Iris pigment epithelial cell (primary cell): ENCODE measurements at places on chromosomes 2 and 18.

DNA sequence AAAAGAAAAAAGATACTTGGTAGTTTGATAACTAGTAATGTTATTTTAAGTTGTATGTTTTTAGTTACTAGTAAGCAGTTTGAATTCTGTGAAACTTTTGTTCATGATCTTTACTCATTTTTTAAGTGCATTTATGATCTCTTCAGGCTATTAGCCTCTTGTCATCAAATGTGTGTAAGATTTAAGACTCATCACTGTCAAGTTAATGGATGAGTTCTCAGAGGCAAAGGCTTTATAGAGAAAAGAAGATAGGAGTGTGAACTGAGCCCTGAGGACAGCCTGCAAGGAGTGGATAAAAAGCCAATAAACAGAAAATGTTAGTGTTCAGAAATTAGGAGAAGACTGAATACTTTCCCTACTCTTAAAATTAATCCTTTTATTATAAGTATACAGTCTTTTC is 13.5 kb downstream of the NDUFV2 start:
- DNase-seq, result no peak

GRCh38 chr2:145016711-145017110 is 496.8 kb upstream of the ZEB2 start:
- DNase-seq, result no peak

GRCh38 chr2:42844366-42844765 is 52.0 kb upstream of the HAAO start:
- no peak for DNase-seq

DNA sequence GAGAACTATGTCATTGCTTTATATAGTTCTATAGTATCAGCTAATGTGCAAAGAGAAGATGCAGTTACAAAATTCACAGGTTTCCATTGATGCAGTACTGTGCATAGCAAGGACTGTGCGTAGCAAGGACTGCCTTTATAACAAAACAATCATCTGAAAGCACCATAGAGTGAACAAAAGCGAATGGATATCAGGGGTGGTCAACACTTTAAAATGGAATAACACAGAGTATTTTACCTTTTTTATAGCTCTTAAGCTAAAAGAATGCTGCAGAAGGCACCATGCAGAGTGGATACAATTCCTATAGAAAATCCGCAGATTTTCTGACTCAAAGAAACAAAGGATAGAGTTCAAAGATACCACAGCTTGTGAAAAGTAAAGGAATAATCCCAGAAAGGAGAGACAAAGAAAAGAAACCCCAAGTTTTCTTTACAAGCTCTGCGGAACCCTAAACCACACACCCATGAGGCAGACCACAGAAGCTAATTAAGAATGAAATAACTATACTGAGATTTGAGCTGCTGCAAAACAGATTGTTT is 229.9 kb upstream of the DTNA start:
- DNase-seq, result no peak

GRCh38 chr2:227320305-227321094 is 4.6 kb upstream of the MFF start:
- DNase-seq, result no peak

DNA sequence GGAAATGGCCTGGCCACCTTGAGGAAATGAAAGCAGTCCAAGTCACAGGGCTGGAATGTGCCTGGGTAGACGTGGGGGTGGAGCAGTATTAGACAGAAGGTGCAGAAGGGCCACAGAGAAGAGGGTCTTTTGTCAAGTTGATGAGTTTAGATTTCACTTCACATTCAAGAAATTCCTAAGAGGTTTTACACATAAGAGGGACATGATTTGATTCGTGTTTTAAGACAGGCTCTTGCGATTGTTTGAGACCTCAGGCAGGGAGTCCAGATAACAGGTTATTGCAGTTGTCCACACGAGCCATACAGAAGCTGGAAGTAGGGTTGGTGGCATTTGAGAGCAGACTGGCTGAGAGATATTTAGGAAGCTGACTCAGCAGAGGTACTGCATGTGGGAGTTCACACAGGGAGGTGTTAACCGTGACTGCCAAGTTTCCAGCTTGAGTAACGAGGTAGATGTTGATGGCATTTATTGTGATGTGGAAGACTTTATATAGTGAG is 64.6 kb downstream of the NEB start:
- no peak for DNase-seq

DNA sequence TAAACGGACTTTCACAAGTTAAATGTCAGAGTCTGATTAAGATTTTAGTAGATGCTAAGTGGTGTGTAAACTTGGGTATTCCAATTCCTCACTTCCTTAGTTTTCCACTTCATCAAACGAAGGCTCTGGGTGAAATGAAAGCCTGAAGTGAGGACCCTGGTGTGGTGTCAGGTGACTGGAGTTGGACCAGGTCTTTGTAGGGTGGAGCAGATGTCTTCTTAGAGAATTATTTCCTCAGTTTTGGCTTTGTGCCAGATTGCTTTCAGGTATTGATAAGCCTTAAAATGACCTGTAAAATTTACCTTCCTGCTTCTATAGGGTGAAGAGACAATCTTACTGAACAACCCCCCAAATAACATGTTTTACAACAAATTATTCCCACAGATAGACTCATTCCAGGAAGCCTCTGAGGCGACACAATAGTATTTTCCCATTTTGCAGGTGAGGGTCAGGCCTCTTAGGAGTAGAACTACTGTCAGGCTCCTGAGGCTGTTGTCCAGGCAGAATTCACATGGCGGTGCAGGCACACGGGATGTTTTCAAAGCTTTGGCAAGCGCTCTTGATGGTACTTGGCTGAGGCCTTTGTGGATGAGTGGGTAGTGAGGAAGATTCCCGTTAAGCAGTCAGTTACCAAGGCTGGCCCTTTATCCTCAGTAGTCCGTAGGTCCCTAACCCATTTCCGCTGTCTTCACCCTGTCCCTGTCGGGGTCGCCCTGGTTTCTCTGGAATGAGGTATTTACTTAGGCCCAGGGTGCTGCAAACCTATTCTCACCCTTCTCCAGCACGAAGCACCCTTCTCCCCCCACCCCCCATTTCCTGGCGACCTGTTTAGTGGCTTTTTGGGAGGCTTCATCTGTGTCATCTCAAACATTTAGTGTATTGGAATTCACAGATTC is 6.6 kb downstream of the RPS7 start:
- no peak for DNase-seq

- DNase-seq, result peak; percentile 64
Measured at GRCh38 chr2:145685383-145686050, 1165.6 kb upstream of the ZEB2 start.

DNA sequence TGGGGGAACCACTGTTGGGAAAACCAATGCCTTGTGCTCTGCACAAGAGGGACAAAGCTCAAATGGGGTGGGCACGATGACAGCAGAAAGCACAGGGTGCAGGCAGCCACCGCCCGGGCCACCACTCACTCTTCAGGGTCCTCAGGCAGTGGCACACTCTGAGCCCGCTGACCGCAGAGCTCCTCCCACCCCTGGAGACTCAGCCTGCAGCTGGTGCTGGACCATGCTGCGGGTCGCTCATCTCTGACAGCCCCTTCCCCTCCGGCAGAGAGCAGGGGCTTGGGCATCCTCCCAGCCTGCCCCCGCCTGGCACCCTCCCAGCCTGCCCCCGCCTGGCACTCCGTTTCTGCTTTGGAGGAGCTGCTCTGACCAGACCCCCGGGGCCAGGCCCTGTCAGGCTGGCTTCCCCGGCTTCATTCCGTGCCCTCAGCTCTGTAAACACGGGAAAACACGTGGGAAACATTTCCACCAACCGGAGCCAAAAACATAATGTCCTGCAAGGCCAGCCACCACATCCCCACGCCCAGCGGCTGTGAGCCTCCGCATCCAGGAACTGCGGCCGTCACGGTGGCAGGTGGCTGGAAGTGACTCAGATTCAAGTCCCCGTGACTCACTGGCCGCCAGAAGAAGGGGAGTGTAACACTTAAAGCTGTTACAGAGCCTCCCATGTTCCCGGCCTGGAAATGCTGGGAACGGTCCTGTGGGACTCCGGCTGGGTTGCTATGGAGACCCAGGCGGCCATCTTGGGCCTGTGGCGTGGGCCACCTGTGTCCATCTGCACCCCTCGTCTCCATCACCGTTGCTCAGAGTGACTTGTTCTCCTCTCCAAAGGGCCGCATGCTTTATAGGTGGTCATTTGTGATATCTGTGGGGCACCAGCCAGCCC is 6.8 kb upstream of the SNED1 start:
- DNase-seq, result peak; percentile 85

DNA sequence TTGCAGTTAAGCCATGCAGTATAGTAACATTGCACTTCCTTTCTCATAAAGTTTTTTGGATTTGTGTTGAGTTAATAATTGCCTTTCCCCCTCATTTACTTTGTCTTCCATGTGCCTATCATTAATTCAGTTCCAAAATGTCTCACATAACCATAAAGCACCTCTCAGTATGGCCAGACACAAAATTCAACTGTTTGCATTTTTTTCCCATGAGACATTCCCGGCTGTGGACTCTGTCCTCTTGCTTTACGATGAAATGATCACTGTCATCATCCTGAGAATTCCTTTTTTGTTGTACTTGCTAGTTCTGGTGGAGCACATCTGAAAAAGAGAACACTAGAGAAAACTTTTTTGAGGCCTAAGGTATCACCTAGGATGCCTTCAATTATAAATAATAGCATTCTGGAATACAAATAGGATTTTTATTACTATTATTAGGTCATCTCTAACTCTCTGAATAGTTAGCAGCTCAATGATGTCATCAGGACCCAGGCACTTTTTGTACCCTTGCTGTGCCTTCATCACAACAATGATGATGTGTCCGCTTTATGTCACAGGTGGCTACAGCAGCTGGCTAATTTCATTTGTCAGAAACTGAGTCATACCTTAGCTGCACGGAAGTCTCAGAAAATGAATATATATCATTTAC is 8.5 kb upstream of the ATP8B1 start:
- no peak for DNase-seq

GRCh38 chr2:158486150-158486969 is 29.6 kb downstream of the PKP4 start:
- peak; percentile 43 for DNase-seq

- DNase-seq, result peak; percentile 57
Measured at GRCh38 chr2:186645999-186646398, 47.9 kb upstream of the FAM171B start.

DNA sequence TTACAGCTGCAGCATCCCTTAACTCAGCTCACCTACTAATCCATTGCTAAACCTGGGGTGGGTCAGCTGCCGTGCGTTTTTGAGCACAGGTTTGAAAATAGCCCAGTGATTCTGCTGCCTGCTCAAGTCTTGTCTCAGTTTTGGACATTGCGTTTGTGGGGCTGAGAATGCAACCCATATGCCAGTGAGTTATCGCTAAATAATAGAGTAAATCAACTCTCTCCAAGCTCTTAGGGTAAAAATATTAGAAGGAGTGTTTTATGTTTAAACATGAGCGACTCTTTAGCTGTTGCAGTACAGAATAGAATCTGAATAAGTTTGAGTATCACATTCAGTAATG is 2.1 kb downstream of the TSHZ1 start:
- DNase-seq, result no peak

DNA sequence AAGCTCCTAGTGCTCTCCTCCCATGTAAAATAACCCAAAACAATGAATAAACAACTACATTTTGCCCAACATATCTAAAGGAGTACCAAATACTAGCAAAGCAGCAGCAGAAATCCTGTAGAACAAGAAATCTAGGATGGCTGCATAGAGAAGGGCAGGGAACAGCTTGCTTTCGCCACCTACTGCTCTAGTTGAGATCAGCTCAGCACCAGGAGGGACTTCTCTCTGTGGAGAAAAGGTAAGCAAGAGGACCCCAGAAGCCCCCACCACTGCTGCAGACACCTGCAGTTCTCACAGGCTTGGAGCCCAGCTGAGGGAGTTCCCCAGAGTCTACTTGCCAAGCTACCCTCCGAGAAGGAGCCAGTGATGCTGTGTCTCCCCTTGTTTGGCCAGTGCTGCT is 243.0 kb upstream of the CHST9 start:
- DNase-seq, result no peak

DNA sequence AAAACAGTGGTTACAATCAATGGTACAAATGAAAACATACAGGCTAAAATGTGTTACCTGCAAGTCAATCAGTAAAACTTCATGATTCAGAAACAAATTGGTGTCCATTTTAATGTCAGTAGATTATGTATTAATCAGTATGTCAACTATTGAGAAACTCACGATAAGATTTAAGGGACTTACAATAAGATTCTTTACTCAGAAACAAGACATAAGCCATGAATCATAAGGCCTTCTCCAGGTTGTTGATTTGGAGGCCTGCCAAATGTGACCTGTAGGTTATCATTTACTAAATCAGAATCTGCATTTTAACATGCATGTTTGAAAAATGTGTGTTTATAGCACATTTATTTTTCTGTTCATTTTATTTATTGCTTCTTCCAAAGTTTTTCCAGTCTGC is 623.1 kb downstream of the CCDC85A start:
- DNase-seq, result no peak

DNA sequence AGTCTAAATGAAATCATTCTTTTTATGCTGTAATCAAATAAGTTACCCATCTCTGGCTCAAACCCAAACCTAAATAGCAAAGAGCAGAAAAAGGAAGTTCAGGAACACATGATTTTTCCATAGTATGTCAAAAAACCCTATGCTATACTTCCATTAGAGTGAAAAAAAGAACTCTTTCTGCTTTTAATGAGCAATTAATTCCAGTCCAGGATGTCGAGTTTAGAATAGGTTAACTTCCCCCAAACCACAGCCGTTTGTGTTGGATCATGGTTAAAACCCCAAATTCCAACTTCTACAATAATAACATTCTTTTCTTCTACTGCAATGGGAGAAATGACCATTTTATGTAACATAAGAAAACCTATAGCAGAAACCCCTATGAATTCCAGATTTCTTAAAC is 171.1 kb upstream of the NRP2 start:
- DNase-seq, result peak; percentile 31
